ENCODE measurements at places on chromosomes 6 and 20.
A peak's percentile ranks its signal among the peaks of the same experiment; 100 is the strongest.

- no peak for DNase-seq
These were observed 117.7 kb upstream of the GJE1 start for GRCh38 chr6:142015011-142015410.

DNA sequence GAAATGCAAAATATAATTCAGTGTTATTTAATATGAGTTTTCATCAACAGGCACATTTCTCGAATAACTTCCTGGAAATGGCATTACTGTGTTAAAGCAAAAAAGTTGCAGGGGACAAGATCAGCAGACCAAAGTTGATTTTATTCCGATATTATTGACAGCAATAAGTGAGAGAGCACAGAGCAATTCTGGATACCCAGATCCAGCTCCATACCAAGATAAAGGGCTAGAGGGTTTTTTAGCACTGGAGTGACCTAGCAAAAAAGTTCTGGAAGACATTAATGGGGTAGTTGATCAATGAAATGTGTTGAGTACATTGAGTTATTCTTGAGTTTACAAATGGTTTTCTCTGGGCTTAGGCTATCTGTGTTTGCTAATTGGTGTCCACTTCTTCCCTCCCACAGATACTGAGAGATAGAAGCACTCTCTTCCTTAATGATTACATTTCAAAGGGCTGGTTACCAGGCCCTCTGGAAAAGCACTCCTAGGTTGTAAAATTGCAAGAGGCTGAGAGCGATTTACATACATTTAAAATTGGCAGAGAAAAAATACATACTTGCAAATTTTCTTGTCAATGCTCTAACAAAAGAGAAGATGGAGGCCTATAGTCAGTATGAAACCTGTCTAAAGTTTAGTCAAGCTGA is 47.0 kb upstream of the MANEA start:
- DNase-seq = no peak

DNA sequence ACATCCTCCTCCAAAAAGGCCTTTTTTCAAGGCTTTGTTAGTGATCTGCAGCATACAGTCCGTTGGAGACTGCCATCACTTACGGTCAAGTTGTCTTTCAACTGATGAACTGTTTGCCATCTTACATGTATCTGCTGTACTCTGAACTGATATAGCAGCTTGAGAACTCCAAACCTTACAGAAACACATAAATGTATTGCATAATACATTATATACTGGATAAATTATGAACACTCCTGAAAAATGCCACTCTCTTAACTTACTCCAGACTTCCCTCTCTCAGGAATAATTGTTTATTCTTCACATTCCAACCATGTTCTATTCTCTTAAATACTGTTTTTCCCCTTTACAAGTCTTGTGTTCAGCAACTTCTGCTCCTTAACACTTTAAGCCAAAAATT is 14.6 kb upstream of the RHAG start:
- no peak for DNase-seq

- DNase-seq = no peak
These were observed 512.4 kb downstream of the CD83 start for GRCh38 chr6:14630016-14630415.

DNA sequence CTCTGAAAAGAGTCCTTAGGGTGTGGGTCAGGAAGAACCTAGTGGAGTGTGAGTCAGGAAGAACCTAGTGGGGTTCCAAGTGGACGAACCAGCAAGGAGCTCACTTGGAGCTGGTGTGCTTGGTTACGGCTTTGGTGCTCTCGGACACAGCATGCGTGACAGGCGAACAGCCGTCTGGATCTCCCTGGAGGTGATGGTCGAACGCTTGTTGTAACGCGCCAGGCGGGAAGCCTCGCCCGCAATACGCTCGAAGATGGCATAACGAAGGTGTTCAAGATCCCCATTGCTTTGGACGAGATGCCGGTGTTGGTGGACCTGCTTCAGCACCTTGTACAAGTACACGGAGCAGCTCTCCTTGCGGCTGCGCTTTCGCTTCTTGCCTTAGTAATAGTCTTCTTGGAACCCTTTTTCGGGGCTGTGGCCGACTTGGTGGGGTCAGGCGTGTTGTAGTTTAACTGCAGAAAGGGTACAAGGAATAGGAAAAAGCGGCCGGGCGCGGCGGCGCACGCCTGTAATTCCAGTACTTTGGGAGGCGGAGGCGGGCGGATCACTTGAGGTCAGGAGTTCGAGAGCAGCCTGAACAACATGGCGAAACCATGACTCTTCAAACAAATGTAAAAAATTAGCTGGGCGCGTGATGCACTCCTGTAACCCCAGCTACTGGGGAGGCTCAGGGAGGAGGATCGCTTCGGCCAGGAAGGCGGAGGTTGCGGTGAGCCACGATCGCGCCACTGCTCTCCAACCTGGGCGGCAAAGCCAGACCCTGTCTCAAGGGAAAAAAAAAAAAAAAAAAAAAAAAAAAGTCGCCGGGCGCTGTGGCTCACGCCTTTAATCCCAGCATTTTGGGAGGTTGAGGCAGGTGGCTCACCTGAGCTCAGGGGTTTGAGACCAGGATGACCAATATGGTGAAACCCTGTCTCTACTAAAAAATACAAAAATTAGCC is 48.0 kb downstream of the OR2B2 start:
- DNase-seq = no peak

DNA sequence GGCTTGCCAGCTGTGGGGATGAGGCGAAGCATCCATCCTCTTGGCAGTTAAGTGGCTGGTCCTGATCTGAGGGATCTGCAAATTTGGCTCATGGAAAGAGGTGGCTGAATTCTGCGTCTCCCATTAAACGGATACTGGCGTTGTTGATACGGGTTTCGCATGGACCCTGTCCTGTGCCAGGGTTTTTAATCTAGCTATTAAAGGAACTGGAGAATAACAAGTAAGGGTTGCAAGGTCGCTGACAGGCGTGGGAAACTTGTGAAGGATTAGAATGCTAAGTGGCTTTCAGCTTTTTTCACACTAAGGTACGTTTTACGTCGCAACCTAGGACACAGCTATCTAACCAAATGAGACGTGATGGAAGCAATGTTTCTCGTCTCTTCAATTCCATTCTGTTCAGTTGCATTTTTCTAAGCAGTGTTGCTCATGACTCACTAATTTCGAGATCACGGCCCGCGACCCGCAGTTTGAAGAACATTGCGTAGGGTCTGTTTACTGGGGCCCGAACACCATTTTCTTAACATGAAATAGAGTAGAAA is 852 bp downstream of the GMNN start:
- no peak for DNase-seq

DNA sequence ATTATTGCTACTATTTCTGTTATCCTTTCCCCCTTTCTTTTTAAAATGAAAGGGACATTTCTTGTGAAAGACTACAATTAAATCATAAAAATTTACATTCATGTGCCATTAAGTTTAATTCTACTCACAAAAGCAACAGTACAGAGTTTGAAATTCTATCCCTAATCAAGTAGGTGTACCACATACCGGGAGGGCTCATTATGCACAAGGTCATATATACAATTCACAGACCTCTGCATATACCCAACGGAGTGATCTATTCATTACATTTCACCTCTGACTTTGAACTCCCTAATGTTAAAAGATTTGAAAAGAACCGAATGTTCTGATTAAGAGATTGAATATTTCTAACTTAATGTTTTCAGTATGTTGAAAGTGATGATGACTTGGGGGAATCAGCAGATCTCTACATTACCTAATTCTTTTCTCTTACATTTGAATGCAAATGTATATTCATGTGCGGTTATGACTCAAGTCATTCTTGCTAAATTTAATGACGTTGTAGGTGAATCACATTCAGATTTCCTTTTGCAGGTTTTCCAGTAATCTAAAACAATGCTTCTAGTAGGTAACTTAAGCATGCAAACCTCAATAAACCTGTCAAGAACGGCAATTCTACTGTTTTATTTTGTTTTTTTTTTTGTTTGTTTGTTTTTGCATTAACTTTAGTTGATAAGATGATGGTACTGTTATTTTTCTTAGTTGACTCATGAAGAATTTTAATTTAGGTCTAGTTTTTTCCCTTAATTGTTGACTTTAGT is 7.3 kb downstream of the EYA4 start:
- no peak for DNase-seq

DNA sequence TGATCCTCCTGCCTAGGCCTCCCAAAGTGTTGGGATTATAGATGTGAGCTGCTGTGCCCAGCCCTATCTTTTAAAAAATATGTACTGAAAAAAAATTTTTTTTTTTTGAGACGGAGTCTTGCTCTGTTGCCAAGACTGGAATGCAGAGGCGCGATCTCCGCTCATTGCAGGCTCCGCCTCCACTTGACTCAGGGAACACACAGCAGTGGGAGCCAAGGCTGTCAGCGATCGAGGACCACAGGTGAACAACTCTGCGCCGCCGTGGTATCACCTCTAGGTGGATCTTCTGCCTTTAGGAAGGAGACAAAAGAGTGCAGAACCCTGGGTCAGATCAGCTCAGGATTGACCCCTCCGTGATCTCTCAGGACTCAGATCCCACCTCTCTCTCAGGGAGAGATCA is 13.7 kb downstream of the RAET1E start:
- DNase-seq = no peak

GRCh38 chr6:11618533-11618932 is 81.0 kb downstream of the TMEM170B start:
- peak; percentile 26 for DNase-seq

DNA sequence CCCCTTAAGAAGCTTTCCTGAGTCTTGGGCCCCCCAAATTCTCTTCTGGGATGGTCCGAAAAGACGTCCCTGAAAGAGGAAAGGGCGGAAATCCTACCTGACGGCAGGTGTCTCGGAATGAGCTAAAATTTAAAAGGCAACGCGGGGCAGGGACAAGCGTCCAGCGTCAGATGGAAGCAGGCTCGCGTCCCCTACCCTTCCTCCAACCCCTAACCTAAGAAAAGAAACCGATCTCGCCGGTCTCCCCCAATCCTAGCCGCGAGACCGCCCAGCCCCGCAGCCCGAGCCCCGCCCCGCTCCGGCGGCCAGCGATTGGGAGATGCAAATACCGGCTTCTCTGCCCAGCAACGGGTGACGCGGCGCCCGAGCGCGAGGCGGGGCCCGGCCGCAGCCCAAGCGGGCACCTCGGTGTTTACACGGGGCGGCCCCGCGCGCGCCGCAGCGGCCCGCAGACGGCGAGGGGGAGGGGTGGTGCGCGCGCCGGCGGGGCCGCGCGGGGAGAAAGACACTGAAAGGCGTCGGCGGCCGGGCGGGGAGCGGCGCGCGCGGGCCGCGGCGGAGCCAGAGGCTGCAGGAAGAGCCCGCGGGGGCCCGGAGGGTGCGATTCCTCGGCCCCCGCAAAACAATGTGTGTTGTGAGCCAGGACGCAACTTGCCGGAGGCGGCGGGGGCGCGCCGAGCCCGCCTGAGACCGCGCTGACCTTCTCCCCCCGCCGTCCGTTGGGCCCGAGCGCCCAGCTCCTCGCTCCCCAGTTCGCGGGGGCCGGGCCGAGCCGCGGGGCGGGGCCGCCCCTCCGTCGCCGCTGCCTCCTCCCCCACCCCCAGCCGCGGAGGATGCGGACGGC is at the start of gene SOX12:
TSS of gene SOX12 (plus strand) at position 508 of the 844 bp plus-strand sequence. CDS start 373 bp downstream, outside the sequence.
- peak; percentile 97 for DNase-seq

DNA sequence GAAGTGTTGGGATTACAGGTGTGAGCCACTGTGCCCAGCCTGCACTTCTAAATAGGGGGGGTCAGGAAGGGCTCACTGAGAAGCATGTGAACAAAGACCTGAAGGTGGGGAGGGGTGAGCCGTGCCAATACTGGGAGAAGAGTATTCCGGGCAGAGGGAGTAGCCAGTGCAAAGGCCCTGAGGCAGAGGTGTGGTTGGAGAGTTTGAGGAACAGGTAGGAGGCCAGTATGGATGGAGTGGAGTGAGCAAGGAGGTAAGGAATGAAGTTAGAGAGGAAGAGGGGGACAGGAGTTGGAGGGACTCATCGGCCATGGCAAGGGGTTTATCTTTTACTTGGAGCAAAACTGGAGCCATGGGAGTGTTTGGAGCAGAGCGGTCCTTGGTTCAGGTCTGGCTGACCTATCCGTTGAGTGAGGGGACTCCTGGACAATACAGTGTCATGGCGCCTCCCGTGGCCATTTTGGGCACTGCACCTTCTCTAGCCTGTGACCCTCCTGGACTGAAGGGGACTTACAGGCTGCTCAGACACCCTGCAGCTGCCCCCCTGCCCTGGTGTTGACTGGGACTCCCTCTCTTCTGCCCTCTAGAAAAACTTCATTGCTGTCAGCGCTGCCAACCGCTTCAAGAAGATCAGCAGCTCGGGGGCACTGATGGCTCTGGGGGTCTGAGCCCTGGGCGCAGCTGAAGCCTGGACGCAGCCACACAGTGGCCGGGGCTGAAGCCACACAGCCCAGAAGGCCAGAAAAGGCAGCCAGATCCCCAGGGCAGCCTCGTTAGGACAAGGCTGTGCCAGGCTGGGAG is 12.1 kb downstream of the FOXS1 start:
- DNase-seq = peak; percentile 54

- peak; percentile 5 for DNase-seq
These were observed 26.8 kb downstream of the REV3L start for GRCh38 chr6:111456208-111456607.

DNA sequence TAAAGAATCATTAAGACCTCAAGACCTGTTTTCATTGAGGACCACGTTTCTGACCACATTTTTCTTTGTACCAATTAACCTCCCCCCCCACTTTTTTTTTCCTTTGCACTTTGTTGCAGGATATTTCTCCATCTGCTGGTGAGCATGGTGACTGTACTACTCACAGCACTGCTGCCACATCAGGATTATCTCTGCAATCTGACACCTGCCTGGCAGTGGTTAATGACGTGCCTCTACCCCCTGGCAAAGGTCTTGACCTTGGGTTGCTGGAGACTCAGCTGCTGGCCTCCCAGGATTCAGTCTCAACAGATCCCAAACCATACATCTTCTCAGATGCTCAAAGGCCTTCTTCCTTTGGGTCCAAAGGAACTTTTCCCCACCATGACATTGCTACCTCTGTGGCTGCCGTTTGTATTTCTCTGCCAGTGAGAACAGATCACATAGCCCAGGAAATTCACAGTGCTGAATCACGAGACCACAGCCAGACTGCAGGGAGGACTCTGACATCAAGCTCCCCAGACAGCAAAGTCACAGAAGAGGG is 46.6 kb upstream of the EDN3 start:
- no peak for DNase-seq

DNA sequence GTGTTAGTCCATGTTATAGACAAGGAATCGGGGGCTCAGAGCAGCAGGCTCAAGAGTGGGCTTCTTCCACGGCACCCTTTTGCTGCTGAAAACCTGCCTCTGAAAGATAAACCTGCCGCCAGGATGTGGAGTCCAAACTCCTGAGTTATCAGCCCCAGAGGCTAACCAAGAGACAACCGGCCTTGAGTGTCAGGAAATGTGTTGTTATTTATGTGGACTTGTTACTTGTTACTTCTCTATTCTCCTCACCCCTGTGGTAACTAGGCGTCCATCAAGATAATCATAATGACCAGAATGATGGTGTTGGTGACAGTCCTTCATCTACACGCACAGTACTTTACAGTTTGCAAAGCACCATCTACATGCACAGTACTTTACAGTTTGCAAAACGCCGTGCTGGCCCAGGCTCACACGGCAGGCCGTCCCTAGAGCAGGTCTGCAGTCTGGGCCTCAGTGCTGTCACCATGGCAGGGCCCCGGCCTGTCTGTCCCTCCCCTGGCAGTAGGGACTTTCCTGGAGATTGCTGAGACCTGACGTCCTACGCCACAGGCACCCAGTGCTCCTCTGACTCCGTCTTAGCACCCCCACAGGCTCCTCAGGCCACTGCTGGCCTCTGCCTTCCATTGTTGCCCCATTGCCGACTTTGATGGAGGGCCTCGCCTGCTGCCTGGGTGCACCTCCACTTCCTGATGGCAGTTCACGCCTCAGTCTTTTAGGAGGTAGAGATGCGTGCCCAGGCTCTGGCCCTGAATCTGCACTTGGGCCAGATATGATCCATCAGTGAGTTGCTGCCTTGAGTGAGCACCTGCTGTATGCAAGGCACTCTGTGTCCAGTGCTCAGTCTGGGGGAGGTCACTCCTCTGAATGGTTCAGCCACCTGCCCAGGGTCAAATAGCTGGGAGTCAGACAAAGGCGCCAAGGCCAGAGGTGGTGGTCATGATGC is 9.1 kb upstream of the BPIFB4 start:
- no peak for DNase-seq
